ENCODE measurements at places on chromosomes 4 and X. TPM values are rescaled to one million over a fixed set of nuclear protein-coding genes. Genes with fewer than 3 reads are reported as not detected.
A peak's percentile ranks its signal among the peaks of the same experiment; 100 is the strongest.

ARX gene
- not detected for total RNA-seq

GJB1 gene
- 2.5 TPM for total RNA-seq

EGF gene
- total RNA-seq, result 0.72 TPM

HEPH gene
- total RNA-seq, result 44.4 TPM

XAGE1A gene
- total RNA-seq, result not detected

GRCh38 chr4:136495076-136495475 lies 1037.2 kb downstream of the PCDH18 start:
- H3K4me1 ChIP-seq, result no peaks in the 10 kb centered on the region
- no peak overlapping the region for H3K27ac ChIP-seq
- H3K36me3 ChIP-seq, result no peaks in the 10 kb centered on the region
- DNase-seq, result peak; percentile 91

DNA sequence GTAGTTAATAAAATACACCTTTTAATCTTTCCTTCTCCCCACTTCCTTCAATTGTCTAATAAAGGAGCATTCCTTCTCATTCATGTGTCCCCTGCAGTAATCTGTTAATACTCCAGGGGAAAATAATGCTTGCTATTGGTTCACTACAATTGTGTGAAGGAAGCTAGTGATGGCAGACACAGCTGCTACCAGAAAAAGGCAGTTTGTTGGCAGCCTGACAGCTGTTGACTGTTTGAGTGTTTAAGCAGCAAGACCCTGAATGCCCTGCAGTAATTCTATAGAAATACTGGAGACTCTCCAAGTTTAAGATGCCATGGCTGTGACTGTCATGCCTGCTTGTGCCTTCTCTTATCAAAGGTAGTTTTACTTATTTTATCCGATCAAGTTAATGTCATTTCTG lies 359.5 kb downstream of the C4orf33 start:
- H3K27ac ChIP-seq, result no peak overlapping the region
- DNase-seq, result peak; percentile 92
- H3K27me3 ChIP-seq, result no peaks in the 10 kb centered on the region
- H3K4me3 ChIP-seq, result no peak overlapping the region

DNA sequence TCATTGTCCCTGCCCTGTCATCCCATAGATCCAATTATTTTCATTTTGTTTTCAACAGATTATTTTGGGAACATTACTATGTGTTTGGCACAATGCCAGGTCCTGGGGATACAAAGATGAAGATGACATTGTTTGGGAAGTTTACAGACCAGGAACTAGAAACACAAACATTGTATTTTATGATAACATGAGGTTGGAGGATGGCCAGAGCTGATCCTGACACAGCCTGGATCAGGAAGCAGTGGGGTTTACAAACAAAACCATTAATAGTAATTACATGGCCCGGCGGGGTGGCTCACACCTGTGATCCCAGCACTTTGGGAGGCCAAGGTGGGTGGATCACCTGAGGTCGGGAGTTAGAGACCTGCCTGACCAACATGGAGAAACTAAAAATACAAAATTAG lies 29.9 kb downstream of the CLRN2 start:
- no peaks in the 10 kb centered on the region for H3K36me3 ChIP-seq
- DNase-seq, result no peak
- H3K4me1 ChIP-seq, result peaks cover 4% of the 10 kb centered on the region
- no peaks in the 10 kb centered on the region for H3K27me3 ChIP-seq

- H3K4me1 ChIP-seq, result no peaks in the 10 kb centered on the region
- no peak for DNase-seq
- no peaks in the 10 kb centered on the region for H3K36me3 ChIP-seq
- H3K27ac ChIP-seq, result no peak overlapping the region
- no peaks in the 10 kb centered on the region for H3K27me3 ChIP-seq
- no peak overlapping the region for H3K4me3 ChIP-seq
Measured at GRCh38 chr4:172168888-172169287, 355.7 kb downstream of the GALNTL6 start.

DNA sequence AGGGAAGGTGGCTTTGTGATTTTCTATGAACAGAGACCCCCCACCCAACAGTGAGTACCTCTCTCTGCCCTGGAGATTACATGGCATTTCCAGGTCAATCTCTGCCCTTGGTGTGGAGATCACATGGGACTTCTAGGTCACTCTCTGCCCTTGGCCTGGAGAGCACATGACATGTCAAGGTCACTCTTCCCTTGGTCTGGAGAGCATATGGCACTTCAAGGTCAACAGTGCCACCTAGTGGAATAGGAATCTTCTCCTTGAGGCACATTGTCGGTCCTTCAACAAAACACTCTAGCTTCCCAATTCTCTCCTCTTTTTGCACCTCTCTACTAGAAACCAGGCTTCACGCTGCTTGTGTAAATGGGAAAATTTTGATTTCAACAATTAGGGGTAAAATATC lies 66.2 kb upstream of the TACR3 start:
- no peaks in the 10 kb centered on the region for H3K27me3 ChIP-seq
- DNase-seq, result no peak
- H3K36me3 ChIP-seq, result no peaks in the 10 kb centered on the region
- H3K27ac ChIP-seq, result no peak overlapping the region

- no peaks in the 10 kb centered on the region for H3K27me3 ChIP-seq
- H3K4me1 ChIP-seq, result no peaks in the 10 kb centered on the region
- no peak overlapping the region for H3K27ac ChIP-seq
- no peak overlapping the region for H3K4me3 ChIP-seq
- H3K36me3 ChIP-seq, result no peaks in the 10 kb centered on the region
- DNase-seq, result no peak
Measured at GRCh38 chr4:74814052-74814451, 19.7 kb upstream of the BTC start.

DNA sequence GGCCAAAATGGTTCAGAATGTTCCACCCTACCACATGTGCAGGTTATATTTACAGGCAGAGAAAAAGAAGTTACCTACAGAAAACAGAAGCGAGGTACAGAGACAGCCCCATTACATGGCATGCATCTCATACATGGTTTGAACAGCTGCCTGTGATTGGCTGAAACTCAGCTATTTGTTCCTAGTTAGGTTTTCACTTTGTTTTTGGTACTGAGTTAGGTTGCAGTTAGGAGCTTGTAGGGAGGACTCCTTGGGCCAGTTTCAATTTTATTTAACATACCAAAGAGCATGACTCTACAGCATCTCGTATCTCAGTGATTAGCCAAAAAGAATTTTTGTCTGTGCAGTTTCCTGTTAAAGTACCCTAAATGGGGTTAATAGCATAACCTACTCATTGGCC lies 392.0 kb downstream of the MAPK10 start:
- H3K4me1 ChIP-seq, result no peaks in the 10 kb centered on the region
- no peaks in the 10 kb centered on the region for H3K27me3 ChIP-seq
- H3K36me3 ChIP-seq, result no peaks in the 10 kb centered on the region
- H3K27ac ChIP-seq, result no peak overlapping the region

GRCh38 chrX:10617999-10618351 lies 2.4 kb downstream of the MID1 start:
- no peak overlapping the region for H3K27ac ChIP-seq
- no peak for DNase-seq
- H3K27me3 ChIP-seq, result peaks cover 11% of the 10 kb centered on the region
- no peaks in the 10 kb centered on the region for H3K36me3 ChIP-seq

DNA sequence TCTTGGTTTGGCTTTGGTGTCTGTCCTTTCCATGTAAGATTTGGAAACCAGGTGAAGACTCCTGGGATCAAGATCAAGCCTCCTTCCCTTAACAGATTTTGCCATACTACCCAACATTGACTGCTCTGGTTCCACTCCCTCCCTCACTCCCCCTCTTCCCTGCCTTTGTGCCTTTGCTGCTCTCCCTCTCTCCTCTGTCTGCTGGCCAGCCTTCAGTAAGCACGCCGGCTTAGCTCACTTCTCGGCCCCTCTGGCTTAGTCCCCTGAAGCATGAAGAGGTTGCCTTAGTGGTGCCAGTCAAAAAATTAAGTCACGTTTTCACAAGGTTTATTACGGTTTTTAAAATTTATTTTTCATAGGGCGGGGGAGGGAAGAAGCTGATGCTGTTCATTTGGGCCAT lies 6.0 kb downstream of the GRIA3 start:
- H3K27ac ChIP-seq, result no peak overlapping the region
- no peaks in the 10 kb centered on the region for H3K36me3 ChIP-seq
- peak; percentile 14 for DNase-seq
- H3K27me3 ChIP-seq, result peaks cover 3% of the 10 kb centered on the region

DNA sequence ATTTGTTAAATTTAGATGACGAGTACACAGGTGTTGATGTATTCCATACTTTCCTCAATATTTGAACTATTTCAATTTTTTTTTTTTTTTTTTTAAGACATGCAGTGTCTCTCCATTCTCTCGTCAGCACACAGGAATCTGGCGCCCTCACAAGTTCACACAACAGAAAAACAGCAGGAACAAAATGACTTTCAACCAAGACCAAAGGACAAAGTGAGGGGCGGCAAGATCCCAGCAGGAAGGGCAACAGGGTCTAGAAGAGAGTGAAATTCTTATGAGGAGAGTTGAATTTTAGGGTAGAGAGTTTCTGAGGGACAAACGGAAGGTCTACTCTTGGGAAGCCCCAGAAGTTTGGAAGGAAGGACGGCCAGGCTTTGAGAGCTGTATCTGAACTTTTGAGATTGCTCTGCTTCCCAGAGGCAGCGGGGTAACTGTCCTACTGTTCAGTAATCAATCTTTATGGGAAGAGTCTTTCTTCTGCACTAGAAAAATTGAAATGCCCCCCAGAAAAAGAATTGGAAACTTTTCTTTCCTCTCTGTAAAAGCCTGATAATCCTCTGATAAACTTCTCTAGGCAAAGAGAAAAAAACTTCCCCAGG lies 760.2 kb downstream of the RAB28 start:
- peak; percentile 15 for DNase-seq
- H3K4me1 ChIP-seq, result no peaks in the 10 kb centered on the region
- H3K36me3 ChIP-seq, result no peaks in the 10 kb centered on the region
